ENCODE measurements at places on chromosomes 13 and 19.
A peak's percentile ranks its signal among the peaks of the same experiment; 100 is the strongest.

DNA sequence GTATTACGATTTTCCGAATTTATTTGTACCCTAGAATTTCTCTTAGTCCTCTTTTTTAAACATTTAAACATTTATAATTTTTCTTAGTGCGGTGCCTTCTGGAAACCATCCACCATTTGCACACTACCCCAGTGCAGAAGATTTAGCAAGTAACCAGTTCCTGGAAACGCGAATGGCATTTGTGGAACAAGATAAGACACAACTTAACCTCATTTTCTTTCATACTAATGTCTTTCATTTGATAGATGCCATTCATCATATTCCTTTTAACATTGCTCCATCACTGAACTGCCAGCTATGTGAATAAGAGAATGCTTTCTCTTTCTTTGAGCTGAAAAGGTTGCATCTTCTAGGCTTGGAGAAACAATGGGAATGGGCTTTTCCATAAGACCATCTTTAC, 6.8 kb downstream of the FRY start:
- no peak for DNase-seq

- no peak for DNase-seq
Measured at GRCh38 chr13:32206097-32206740, 108.9 kb downstream of the ZAR1L start.

GRCh38 chr19:32901504-32902161, 32.1 kb upstream of the SLC7A9 start:
- no peak for DNase-seq

GRCh38 chr19:37695144-37695899, 24.2 kb downstream of the ZNF607 start:
- DNase-seq: no peak

GRCh38 chr13:110265341-110265681, 41.6 kb downstream of the COL4A1 start:
- no peak for DNase-seq

DNA sequence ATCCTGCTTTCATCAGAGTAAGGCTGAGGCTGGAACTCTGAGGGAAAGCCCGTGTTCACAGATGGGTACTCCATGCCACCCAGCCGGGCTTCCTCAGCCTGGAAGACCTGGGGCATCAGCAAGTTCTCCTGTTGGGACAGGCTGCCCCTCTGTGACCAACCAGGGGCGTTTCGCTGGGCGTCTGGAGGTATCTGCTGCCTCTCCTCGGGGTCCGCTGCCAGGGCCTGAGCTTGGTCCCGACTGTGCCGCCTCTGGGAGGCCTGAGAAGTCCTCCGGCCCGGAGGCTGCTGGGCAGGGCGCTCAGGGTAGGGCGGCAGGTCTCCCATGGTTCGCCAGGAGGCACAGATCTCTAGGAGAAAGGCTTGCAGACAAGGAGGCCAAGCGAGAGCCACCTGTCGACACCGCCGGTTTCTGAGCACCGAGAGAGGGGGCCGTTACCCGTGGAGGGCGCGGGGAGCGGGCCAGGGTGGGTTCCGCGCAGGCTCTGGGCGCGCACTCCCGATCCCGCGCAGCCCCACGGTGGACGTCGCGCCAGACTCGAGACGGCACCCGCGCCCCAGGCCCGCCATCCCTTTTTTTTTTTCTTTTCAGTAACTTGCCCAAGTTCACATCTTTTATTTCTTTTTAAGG, at the start of gene RSPH6A:
Gene RSPH6A, minus strand, starts transcription at position 458 of the 630 bp plus-strand sequence. Its CDS starts 132 bp downstream, at position 326.
- no peak for DNase-seq

DNA sequence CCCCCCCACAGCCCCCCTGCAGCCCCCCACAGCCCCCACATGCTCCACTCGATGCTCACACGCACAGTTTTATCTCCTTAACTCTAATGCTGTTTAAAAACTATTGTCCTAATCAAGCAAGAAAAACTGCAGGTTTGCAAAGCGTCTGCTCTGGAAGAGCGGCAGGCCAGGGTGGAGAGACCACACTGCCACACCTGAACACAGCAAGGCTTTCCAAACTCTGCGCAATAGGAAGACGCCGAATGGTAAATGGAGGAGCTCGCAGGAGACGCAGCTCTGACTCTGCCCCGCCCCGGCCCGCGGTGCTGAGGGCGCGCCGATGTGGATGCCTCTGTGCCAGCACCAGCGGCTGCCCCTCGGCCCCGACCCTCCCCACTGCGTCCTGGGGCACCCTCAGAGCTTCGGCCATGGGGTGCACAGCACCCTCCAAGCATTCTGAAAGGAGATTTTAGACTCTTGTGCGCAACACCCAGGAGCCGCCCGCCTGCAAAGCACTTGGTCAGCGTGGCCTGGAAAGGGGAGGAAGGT, 32.4 kb downstream of the RASA3 start:
- DNase-seq: no peak

DNA sequence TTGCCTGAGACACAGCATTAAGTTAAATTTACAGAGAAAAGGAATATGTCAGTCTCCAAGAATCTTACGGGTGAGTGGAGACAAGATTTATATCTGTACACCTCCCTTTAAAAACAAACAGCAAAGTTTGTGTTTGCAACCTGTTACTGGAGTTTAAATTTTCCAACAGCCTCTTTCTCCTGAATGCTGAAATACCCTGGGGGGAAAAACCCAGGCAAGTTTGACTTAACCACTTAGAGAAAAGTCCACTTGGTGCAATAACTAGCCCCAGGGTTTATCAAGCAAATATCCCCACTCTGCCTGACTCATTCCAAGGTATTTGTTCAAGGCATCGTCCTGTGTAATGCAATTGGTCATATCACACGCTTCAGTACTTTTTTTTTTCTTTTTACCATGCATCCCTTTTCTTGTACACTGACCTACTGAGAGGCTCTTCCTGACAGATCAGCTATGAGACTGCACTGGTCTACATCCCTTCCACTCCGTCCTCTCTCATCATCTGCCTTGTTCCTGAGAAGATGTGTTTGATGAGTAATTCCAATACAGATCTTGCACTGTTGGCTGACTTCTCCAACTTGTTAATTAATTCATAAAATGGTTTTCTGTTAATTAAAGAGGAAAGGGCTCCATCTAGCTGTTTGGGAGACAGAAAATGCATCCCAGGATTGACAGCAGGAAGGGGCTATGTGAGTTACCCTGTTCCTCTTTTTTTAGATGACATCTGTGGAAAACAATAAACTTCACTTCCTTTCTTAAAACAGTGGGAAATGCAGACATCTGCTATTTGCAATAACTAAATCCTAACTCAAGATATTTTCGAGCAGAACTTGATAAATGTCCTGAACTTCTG, 212.5 kb upstream of the IRS2 start:
- DNase-seq: no peak

DNA sequence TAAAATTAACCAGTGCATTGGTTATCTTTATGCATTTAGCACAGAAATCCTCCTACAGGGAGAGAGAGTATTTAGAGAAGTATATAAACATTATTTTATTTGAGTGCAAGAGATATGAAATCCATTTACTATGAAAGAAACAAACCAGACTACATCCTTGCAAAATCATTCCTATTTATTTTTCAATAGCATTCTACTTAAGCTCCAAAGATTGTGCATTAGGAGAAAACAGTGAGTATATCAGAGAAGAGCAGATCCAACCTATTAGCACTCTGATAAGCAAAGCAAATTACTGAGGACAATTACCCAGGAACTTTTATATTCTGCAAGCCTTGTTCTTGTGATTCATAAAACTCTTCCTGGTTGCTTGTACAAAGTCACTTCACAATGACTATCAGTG, 256.1 kb downstream of the FGF14 start:
- no peak for DNase-seq

- DNase-seq: no peak
Measured at GRCh38 chr19:6721138-6721474, 656 bp upstream of the C3 start.

- DNase-seq: peak; percentile 41
Measured at GRCh38 chr19:45455707-45456499, 11.9 kb upstream of the FOSB start.

DNA sequence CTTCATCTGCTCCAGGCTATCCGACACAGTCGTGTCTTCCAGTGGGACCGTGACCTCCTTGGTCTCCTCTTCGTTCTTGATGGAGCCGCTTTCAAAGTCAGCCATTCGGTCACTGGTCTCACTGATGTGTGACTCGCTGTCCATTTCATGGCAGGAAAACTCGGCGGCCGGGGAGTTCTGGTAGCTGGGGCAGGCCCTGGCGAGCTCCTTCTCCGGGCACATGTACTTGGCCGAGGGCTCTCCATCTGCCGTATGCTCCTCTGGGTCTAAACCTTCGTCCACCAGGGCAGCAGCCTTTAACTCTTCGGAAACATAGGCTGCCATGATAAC, 69.8 kb downstream of the TSHZ3 start:
- DNase-seq: no peak

GRCh38 chr13:73341748-73342147, 282.9 kb downstream of the KLF5 start:
- no peak for DNase-seq

- no peak for DNase-seq
Measured at GRCh38 chr13:50016444-50016843, 1.2 kb downstream of the KCNRG start.

- no peak for DNase-seq
Measured at GRCh38 chr13:113904411-113904810, 40.5 kb upstream of the GAS6 start.

DNA sequence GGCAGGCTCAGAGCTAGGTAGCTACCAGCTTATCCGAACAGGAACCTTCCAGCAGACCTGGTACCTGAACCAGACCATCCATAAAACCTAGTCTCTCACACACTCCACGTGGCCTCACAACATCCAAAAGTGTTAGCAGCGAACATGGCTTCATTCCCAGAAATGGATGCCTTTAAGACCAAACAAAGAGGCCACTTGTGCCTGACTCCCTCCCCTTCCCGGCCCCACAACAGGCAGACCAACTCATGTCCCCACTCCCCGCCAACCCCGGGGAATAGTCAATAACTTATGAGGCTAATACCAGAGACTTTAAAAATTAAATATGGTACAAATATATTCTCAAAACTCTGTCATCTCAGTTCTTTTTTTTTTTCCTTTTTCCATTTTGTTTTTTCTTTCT, 46.2 kb downstream of the ZNF557 start:
- DNase-seq: no peak

GRCh38 chr19:42199440-42200115, 17.9 kb downstream of the DEDD2 start:
- peak; percentile 45 for DNase-seq

- DNase-seq: no peak
Measured at GRCh38 chr19:13849991-13850909, 26.7 kb upstream of the NANOS3 start.

DNA sequence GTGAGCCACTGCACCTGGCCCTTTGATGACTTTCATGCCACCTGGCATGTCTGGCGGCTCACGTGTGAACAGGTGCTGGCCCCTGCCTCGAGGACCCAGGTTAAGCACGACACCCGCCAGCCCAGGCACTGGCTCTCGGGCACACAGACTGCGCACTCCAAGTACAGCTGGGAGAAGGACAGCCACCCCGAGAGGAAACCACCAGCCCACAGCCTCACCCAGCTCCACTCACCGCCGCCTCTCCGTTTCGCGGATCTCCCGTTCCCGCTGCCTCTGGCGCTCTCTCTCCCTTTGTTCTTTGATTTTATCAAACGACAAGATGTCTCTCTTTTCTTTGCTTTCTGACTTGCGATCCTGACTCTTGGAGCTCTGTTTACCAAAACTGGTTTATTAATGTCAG, 27.4 kb upstream of the TINCR start:
- DNase-seq: no peak

GRCh38 chr19:10637894-10638293, 12.5 kb downstream of the SLC44A2 start:
- DNase-seq: no peak

- DNase-seq: no peak
Measured at GRCh38 chr19:30676990-30677679, 305.0 kb downstream of the ZNF536 start.

DNA sequence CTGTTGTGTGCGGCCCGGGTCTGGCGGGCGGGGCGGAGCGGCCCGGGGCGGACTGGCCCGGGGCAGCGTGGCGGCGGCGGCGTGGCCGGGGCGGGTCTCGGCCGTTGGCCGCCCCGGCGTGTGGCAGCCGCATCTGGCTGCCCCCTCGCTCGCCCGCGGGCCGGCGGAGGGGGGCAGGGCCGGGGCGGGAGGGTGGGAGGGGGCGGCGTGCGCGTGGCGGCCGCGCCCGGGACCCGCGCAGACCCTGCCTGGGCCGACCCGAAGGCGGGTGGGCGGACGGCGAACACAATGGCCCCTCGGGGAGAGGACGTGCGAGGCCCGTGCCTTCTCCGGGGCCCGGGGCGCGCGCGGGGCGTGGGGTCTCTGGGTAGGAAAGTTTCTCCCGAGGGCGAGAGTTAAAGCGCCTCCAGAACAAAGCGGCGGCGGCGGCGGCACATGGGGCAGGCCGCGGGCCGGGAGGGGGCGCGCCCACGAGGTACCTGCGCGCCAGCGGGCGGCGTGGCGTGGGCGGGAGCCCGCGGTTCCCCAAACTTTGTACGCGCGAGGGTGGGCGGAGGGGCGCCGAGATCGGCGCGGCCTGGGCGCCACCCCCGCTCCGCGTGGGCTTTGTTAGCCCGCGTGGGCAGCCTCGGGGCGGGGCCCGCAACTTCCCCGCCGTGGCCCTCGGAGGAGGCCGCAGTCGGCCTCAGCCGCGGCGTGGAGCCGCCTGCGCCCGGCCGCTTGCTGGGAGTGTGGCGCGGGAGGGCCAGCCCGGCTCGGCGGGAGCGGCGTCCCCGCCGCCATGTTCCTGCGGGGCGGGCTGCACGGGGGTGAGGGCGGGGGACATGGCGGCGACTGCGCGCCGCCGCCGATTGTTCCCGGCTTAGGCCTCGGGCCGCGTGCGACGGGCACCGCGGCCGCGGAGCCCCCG, 764 bp downstream of the MIR17HG start:
- peak; percentile 55 for DNase-seq

DNA sequence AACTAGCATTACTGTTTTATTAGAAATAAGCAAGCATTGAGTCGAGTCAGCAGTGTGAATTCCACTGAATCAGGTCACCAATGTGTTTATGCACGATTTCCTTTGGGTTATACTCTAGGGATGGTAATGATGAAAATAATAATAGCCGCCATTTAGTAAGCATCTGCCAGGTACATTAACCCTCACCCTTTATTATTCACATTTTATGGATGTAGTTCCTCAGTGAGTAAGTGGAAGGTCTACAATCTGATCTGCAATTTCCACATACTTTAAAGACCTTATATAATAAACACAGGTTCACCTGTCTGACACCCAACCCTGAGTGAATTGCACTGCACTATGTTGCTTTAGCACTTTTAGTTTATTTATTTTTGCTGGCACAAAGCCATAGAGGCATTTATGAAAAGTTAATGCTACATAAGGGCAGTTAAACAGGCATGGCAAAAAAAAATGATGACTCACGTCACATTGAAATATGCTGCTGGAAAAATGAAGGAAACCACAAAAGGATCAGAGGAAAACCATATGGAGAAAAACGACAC, 122.4 kb downstream of the TRPC4 start:
- DNase-seq: no peak

Data from T-helper 1 cell (primary cell).